Stimulated activated CD4-positive, alpha-beta T cell treated with anti-CD3 and anti-CD28 coated beads, Interleukin-4, amount 100 ng/mL, for 1 hour (primary cell): ENCODE measurements at places on chromosomes 11 and 22.

GRCh38 chr11:57001674-57002401 lies 13.1 kb downstream of the OR5AK2 start:
- no peak for DNase-seq

- DNase-seq: no peak
Measured at GRCh38 chr22:43520632-43521039, 108.8 kb downstream of the MPPED1 start.

- DNase-seq: no peak
Measured at GRCh38 chr22:25370322-25370721, 150.9 kb downstream of the CRYBB2 start.

DNA sequence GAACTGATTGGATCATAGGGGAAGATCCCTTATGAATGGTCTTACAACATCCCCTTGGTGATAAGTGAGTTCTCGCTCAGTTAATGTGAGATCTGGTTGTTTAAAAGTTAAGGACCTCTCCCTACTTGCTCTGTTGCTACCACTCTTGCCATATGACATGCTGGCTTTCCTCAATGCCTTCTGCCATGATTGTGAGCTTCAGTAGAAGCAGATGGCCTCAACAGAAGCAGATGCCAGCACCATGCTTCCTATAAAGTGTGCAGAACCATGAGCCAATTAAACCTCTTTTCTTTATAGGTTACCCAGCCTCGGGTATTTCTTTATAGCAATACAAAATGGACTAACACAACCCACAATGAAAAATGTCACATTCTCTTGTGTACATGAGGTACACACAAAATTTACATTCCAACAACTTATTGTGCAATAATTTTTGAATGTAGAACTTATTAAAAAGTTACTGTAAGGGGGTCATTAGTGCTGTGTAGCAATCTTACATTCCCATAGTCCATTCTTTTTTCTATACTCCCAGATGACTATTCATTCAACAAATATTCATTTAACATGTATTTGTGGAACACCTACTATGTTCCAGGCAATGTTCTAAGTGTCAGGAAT lies 10.3 kb downstream of the CYP2R1 start:
- DNase-seq: no peak
